Sigmoid colon (tissue), 7 donors: ENCODE measurements at places on chromosomes 7 and 10. TPM values are rescaled to one million over a fixed set of nuclear protein-coding genes. Genes with fewer than 3 reads are reported as not detected.

Gene SLC39A12
- total RNA-seq: not detected

Gene TBC1D12
- 24.4 TPM for total RNA-seq

Gene CALHM2
- total RNA-seq: 55.4 TPM

Gene THSD7A
- total RNA-seq: 6.9 TPM

Gene FOXL3
- not detected for total RNA-seq

Gene ETV1
- total RNA-seq: 11.4 TPM

DNA sequence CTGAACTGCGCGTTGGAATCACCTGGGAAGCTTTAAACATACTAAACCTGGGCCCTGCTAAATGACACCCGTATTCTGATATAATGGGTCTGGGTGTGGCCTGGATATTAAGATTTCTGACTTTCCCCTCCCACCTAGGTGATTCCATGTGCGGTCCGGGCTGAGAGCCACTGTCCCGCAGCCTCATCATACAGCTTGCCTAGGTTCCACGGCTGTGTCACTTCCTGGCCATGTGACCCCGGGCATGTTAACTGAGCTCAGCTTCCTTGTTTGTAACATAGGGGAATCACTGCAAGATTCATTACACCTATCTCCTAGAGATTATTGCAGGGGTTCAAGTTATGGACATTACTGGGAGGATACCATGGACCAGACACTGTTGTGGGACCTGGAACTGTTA is 472.7 kb upstream of the GALNT17 start:
- H3K4me1 ChIP-seq: peaks cover 21% of the 10 kb centered on the region
- no peaks in the 10 kb centered on the region for H3K36me3 ChIP-seq
- no peak overlapping the region for H3K4me3 ChIP-seq
- DNase-seq: no peak
- no peak overlapping the region for H3K27ac ChIP-seq

DNA sequence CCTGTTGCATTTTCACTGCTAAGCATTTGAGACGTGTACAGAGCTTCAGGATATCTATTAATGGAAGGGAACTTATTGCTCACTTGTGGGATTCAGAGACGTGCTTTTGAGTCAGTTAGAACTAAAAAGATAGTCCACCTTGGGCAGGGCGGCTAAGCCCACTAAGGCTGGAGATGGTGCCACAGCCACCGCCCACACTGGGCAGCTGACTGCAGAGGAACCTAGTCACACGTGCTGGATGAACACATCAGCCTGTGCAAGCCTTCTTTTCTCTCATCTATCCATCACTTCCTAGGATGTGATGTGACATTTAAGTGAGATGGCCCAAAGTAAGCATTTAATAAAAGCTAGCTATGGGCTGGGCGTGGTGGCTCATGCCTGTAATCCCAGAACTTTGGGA is 78.0 kb downstream of the PTPRE start:
- H3K4me1 ChIP-seq: no peaks in the 10 kb centered on the region
- no peak overlapping the region for H3K27ac ChIP-seq
- no peaks in the 10 kb centered on the region for H3K27me3 ChIP-seq
- no peak overlapping the region for H3K4me3 ChIP-seq
- H3K36me3 ChIP-seq: no peaks in the 10 kb centered on the region
- DNase-seq: peak; percentile 15

GRCh38 chr7:117478836-117479224 is 995 bp upstream of the CFTR start:
- H3K4me1 ChIP-seq: peaks cover 11% of the 10 kb centered on the region
- DNase-seq: no peak
- no peaks in the 10 kb centered on the region for H3K36me3 ChIP-seq
- no peak overlapping the region for H3K27ac ChIP-seq

DNA sequence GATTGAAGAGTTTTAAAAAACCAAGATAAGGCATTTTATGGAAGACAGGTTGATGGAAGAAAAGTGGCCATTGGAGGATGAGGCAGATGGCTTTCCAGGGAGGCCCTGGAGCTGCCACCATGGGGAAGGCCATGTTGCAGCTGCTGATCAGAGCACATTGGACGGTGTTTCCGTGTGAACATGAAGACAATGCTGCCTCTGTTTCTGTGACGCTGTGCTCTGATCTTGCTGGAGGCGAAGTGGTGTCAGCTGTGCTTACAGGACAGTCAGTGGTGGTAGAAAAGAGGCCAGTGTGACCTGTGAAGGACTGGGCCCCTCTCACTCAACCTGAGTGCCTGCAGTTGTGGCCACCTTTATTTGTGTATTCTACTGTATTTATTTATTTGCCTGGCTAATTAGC is 132.9 kb downstream of the FAM204A start:
- no peak overlapping the region for H3K27ac ChIP-seq
- H3K27me3 ChIP-seq: no peaks in the 10 kb centered on the region
- H3K4me1 ChIP-seq: no peaks in the 10 kb centered on the region
- no peaks in the 10 kb centered on the region for H3K36me3 ChIP-seq
- no peak overlapping the region for H3K4me3 ChIP-seq
- no peak for DNase-seq

DNA sequence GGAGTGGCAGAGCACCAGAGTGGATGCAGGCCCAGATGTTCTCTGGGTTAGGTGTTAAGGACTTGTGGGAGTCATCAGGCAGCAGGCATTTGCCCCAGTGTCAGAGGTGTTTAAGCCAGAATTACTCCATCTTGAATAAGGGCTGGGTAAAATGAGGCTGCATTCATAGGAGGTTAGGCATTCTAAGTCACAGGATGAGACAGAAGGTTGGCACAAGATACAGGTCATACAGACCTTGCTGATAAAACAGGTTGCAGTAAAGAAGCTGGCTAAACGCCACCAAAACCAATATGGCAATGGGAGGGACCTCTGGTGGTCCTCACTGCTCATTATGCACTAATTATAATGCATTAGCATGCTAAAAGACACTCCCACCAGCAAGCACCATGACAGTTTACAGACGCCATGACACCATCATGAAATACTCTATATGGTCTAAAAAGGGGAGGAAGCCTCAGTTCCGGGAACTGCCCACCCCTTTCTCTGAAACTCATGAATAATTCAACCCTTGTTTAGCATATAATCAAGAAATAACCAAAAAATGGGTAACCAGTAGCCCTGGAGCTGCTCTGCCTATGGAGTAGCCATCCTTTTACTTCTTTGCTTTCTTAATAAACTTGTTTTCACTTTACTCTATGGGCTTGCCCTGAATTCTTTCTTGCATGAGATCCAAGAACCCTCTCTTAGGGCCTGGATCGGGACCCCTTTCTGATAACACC is 882 bp upstream of the LRRC61 start:
- peak overlapping the region; percentile 63 for H3K4me3 ChIP-seq
- no peaks in the 10 kb centered on the region for H3K27me3 ChIP-seq
- peak overlapping the region; percentile 82 for H3K27ac ChIP-seq

GRCh38 chr7:141166926-141167325 is 93.1 kb downstream of the TMEM178B start:
- no peaks in the 10 kb centered on the region for H3K4me1 ChIP-seq
- no peaks in the 10 kb centered on the region for H3K36me3 ChIP-seq
- no peak overlapping the region for H3K27ac ChIP-seq

DNA sequence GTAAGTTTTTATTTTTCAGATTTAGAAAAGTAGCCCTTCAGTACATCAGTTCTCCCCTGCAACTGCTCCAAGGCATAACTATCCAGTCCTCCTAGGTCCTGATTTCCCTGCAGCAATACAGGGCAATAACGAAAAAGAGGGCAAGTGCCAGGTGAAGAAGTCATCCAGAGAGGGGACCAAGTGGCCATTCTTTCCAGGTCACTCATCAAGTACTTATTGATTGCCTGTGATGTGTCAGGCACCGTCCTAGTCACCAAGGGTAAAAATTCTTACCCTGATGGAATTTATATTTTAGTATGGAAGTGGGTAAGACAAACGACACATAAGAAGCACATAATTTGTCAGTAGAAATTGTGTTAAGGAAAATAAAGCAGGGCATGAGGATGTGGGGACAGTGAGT is 67.1 kb upstream of the GSDME start:
- no peaks in the 10 kb centered on the region for H3K27me3 ChIP-seq
- no peaks in the 10 kb centered on the region for H3K4me1 ChIP-seq
- no peak overlapping the region for H3K27ac ChIP-seq
- DNase-seq: no peak

- DNase-seq: no peak
- H3K36me3 ChIP-seq: no peaks in the 10 kb centered on the region
- H3K27ac ChIP-seq: no peak overlapping the region
Observed at GRCh38 chr7:17991866-17992648, 35.6 kb downstream of the PRPS1L1 start.

- H3K36me3 ChIP-seq: no peaks in the 10 kb centered on the region
- H3K27ac ChIP-seq: no peak overlapping the region
- H3K4me1 ChIP-seq: no peaks in the 10 kb centered on the region
- peak; percentile 69 for DNase-seq
- no peaks in the 10 kb centered on the region for H3K27me3 ChIP-seq
Observed at GRCh38 chr10:22737587-22737986, 23.2 kb upstream of the PIP4K2A start.

DNA sequence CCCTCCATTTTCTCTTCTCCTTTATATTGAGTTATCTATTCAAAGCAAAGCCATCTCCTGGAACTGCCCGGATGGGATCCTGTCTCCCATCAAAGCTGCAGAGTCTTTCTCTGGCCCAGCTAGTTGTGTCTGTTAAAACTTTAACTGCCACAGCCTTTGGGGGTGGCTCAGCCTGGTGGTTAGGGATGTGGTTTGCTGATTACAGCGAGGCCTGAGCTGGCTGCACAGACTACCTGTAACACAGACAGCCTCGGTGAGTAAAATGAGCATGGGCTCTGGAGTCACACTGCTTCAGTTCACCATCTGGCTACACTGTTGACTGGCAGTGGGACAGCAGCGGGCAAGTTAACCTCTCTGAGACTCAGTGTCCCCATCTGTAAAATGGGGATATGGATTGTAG is 18.4 kb upstream of the HABP2 start:
- no peak overlapping the region for H3K4me3 ChIP-seq
- H3K4me1 ChIP-seq: no peaks in the 10 kb centered on the region
- H3K27ac ChIP-seq: no peak overlapping the region
- no peaks in the 10 kb centered on the region for H3K36me3 ChIP-seq

- peaks cover 12% of the 10 kb centered on the region for H3K27me3 ChIP-seq
- no peak for DNase-seq
- no peak overlapping the region for H3K27ac ChIP-seq
Observed at GRCh38 chr10:43078986-43079273, 2.1 kb downstream of the RET start.

DNA sequence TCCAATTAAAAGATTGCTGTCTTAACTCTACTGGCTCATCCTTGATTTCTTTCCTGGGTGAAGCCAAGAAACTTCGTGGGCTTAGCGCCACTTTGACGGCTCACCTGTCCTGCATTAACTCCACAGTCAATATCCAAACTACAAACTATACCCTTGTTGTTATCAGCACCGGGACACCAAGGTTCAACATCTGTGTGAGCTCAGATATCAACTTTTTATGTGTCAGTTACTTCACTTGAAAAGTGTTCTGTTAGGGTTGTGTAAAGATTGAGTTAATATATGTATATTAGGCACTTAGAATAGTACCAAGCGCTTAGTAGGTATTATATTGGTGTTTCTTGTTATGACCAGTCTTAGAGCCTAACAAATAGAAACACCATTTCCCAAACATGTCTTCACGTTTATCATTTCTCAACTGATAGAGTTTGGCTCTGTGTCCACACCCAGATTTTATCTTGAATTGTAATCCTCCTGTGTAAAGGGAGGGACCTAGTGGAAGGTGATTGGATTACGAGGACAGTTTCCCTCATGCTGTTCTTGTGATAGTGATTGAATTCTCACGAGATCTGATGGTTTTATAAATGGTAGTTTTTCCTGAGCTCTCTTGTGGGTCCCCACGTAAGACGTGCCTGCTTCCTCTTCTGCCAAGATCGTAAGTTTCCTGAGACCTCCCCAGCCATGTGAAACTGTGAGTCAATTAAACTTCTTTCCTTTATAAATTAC is 19.0 kb upstream of the ST8SIA6 start:
- no peaks in the 10 kb centered on the region for H3K36me3 ChIP-seq
- H3K27me3 ChIP-seq: no peaks in the 10 kb centered on the region
- no peak overlapping the region for H3K4me3 ChIP-seq
- DNase-seq: no peak
- no peaks in the 10 kb centered on the region for H3K4me1 ChIP-seq
- H3K27ac ChIP-seq: no peak overlapping the region

GRCh38 chr10:132192076-132192975 is 5.6 kb downstream of the DPYSL4 start:
- H3K27me3 ChIP-seq: peaks cover 19% of the 10 kb centered on the region
- H3K36me3 ChIP-seq: no peaks in the 10 kb centered on the region
- no peak for DNase-seq

DNA sequence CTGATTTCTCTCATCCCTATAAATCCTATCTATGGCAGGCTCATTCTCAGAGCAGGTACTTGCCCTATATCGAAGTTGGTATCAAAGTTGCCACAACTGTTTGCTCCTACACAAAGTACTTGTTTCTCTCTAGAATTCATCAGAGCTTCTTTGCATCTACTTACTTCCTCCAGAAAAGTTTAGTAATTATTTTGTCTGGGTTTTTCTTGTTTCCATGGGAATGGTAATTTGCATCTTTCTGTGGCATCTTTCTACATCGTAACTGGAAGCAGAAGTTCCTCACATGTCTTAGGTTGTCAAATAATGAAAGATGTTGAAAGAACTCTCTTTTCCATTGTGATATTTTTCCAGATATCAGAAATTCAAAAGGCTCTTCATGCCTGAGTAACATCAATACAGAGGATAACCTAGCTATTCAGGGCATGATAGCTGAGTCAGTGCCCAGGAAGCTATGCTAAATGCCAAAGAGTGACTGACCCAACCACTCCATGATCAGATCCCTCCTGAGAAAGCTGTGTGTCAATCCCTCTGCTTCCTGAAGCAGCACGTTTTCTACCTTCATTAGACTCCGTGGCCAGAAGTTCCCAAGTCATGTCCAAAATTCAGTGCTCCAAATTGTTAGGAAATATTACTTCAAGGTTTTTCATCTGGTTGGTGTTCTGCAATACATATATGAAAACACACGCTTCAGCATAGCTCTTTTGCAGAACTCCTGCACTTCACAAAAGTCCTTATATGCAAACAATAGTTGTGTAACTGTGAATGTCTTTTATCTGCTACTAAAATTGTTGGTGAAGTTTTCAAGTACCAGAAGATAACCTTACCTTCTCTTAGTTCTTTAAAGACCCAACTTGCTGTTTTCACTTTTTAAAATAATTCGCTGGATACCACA is 216.5 kb downstream of the VTI1A start:
- H3K27ac ChIP-seq: no peak overlapping the region
- no peaks in the 10 kb centered on the region for H3K4me1 ChIP-seq
- H3K4me3 ChIP-seq: no peak overlapping the region
- no peaks in the 10 kb centered on the region for H3K27me3 ChIP-seq
- H3K36me3 ChIP-seq: peaks cover 2% of the 10 kb centered on the region

GRCh38 chr10:116470768-116471415 is 43.2 kb downstream of the PNLIPRP3 start:
- peaks cover 9% of the 10 kb centered on the region for H3K4me1 ChIP-seq
- no peak overlapping the region for H3K4me3 ChIP-seq
- H3K27ac ChIP-seq: no peak overlapping the region
- DNase-seq: no peak
